ENCODE measurements at places on chromosomes 16 and 17.

- no peak for DNase-seq
Observed at GRCh38 chr17:57541472-57542394, 203.4 kb downstream of the CCDC182 start.

DNA sequence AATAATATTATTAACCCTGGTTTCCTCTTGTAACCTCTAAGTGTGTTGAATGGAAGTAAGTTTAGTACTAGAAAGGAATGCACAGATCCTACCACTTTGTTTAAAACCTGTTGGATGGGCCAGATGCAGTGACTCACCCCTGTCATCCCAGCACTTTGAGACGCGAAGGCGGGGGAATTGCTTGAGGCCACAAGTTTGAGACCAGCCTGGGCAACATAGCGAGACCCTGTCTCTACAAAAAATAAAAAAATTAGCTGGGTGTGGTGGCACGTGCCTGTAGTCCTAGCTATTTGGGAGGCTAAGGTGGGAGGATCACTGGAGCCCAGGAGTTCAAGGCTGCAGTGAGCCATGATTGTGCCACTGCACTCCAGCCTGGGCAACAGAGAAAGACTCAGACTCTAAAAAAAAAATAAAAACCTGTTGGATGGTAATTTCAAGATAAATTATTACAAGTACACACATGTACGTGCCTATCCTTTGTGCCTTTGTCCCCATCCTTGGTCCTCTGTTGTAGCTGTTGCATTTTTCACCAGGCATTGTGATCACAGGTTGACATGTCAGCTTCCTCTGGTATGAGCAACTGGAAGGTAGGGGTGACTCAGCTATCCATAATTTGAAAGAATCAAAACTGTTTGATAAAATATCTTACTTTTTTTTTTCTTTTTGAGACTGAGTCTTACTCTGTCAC, 30.7 kb upstream of the METTL9 start:
- no peak for DNase-seq

DNA sequence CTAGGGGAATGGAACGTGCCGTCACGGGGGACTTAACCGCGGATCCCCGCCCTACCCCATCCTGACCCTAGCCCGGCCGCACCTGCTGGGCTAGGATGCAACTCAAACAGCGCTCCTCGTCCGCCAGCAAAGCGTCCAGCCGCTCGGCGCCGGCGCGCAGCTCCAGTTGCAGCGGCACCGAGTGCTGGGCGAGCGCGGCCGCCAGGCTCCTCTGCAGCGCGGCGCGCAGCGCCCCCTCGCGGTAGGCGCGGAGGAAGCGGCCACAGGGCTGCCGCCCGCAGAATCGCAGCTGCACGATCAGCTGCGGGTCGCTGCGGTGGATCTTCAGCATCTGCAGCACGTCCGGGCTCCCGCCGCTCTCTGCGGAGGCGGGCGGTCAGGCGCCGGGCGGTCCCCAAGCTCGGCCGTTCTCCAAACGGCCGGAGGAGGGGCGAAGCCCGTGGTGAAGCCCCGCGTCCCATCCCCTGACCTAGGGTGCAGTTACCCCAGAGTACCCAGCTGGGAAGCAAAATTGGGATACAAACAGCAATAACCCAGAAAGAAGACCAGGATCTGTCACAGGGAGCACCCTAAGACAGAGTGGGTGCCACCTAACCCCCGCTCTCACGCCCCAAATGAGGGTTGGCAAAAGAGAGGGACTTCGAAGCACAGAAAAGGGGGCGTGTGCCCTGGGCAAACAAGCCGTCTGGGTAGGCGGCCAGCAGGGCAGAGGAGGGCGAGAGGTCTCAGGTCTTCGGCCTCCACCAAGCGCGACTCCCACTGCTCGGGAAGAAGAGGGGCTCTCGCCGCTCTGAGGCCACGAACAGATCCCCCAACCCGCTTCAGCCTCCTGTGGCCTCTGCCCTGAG, 4.2 kb downstream of the TRADD start:
- DNase-seq: peak; percentile 85

DNA sequence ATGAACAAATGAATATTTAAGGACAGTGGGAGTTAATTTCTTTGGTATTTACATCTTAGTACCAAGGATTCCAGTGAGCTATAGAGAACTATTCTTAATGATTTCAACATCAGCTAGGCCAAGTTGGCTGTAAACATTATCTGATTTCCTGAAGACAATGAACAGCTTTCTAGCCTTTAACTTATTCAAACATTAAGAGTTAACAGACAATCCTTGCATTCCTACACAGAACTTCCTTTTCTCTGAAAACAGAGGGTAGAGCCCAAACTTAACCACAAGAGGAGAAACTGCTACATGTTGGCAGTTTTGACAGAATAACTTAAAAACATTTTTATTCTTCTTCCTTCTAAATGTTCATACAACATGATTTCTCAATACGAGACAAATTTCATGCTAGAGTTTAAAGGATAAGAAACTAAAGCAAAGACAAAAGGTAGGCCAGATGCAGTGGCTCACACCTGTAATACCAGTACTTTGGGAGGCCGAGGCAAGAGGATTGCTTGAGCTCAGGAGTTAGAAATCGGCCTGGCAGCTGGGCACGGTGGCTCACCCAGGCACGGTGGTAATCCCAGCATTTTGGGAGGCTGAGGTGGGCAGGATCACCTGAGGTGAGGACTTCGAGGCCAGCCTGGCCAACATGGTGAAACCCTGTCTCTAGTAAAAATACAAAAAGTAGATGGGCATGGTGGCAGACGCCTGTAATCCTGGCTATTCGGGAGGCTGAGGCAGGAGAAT, 4.4 kb downstream of the CRLF3 start:
- no peak for DNase-seq

- no peak for DNase-seq
Observed at GRCh38 chr17:3512505-3513171, 36.8 kb downstream of the ASPA start.

GRCh38 chr17:80082403-80083135, 18.8 kb upstream of the GAA start:
- DNase-seq: peak; percentile 61

DNA sequence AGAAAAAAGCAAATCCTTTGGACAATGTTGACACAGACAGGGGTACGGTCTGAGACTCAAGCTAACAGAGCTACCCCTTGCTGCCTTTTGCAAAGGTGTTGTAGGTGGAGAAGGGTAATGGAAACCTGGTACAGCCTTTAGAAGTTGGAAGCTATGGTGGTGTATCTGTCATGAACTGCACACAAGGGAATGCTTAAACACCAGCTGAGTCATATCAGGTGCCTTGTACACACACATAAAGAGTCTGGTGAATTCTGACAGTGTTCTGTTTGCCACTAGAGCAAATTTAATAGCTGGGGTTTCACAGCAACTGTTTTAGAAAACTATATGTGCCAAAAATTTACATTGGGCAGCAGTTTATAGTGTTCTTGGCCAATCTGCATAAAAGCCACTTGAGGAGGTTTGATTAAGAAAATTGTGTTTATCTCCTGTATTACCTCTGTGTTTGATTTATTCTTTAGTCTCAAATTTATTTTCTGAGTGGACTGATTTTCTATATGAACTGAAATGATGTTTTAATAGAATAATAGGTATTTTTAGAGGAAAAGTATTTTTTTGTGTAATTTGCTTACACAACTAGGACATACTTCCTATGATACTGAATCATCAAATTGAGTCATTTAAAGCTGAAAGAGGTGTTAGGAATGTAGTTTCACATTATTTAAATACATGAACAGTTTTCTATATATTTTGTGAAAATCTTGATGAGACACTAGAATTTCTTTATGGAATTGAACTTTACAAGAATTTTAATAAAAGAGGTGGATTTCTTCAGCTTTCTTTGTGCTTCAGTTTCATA, 136.9 kb downstream of the MAP2K6 start:
- DNase-seq: no peak

DNA sequence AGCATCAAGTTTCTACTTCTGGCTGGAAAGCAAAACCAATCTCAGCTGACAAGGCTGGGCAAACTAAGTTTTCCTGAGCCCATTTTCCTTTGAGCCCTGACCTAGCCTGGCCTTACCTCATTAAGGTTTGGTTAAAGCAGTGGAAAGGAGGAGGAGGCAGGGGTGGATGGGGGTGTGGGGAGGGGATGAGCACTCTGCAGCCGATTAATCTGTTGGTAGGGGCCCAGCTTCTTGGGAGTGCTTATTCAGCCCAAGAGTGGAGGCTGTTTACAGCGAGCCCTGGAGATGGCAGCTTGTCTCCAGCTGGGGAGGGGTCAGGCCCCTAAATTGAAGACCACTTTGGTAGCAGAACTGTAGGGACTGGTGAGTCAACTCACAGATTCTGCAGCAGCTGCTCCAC, 12.0 kb downstream of the SMCR8 start:
- no peak for DNase-seq

GRCh38 chr17:66429680-66430079, 127.3 kb downstream of the PRKCA start:
- DNase-seq: no peak

DNA sequence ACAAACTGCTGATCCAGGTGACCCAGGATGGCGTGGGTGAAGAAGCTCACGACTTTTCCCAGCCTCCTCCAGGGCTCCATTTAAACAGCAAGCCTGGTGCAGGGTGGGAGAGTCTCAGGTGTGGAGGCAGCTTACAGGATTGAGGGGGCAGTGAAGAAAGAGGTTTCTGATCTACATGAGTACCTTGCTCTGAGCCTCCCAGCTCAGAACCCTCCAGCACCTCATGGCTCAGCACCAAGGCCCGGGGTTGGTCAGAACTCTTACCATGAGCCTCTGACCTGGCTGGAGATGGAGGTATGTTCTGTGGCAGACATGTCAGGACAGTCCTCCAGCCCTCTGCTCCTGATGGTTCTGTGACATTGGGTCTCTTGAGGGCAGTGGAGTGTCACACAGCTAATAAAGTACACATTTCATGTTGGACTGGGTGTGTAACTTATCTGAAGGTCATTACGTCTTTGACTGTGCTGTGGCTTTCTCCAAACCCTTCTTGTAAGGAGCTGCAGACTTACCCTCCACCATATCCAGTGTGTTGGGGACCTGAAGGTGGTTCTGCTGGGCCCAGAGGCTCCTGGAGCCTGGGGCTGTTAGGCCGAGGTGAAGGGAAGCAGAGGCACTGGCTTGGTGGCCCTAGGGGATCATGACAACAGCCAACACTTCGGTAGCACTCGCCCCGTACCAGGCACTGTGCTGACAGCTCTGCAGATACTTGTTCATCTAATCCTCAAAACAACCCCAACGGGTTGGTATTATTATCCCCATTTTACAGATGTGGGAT, 3.8 kb upstream of the DCAF7 start:
- DNase-seq: no peak

GRCh38 chr17:17126131-17127110, 79.7 kb downstream of the PLD6 start:
- DNase-seq: no peak
